ENCODE measurements at places on chromosomes 4 and X.

GRCh38 chr4:76275486-76276124, 24.1 kb downstream of the FAM47E start:
- no peak for DNase-seq

GRCh38 chrX:21932292-21933002, 8.1 kb upstream of the SMS start:
- DNase-seq: no peak

DNA sequence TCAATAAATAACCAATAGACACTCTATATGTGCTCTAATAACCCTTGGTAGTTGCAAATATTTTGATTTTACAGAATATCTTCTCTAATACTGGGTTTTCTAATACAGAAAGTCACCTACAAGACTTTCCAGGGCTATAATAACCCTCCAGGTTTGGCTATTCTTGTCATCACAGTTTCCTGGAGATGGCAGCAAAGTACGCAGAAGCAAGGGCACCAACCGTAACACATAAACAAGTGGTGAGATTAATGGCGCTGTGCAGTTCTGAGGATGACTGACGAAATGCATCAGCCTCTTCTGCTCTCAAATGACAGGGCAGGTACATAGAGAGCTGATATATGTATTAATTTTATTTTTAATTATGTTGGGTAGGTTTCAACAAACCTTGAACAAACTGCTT, 122.4 kb downstream of the C4orf33 start:
- DNase-seq: no peak

DNA sequence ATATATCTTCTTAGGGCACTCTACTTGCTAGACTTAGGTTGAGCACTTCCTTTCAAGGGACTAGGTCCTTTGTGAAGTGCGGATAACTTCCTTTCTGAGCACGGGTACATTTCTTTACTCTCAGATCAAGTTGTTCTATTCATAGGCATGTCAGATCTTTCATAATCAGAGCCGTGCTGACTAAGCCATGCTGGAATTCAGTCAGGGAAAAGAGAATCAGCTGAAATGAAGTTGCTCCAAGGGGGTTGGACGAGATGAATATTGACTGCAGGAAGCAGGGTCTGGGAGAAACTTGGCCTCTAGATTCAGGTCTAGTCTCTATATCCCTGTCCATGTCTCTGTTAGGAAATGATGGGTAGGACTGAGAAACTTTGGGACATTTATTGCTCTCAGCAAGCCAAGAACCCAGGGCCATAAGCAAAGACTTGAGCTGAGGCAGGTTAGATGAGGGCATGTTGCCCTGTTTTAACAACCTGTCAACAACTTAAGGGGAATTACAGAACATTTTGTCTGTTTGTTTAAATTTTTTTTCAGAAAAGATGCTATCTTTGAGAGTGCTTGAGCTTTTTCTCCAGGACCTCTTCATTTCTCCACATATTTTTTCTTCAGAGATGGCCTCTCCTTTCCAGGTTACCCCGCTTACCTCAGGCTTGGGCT, 28.3 kb downstream of the AREG start:
- DNase-seq: no peak

DNA sequence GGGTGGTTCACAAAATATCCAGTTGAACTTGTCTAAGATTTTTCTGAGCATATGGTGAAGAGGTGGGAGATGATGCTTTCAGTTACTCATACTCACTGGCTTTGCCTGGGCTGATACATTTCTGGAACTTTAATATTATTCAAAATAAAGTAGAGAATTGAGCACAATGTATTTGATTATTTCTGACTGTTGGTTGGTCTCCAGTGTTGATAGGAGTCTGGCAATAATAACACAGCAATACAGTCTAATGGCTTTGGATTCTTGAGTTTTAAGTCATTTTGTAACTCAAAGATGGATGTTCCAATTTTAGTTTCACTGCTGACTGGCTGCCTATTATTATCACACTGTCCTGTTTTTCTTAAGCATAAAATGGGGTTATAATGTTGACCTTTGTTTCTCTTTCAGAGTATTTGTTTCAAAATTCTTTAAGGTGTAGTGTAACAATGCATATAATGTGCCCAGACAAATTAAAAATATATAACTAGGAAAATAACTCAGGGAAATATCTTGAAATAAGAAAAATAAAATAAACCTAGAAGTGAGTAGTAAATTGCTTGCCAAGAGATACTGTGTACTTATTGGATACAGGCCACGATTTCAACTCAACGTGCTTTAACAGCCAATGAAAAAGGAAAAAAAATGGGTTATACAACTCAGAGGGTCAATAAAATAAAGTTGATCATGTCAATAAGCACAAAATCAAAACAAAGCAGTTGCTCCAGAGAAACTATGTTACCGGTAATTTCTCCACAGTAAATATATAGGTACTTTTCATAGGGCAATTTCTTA, 99.0 kb downstream of the ARSJ start:
- no peak for DNase-seq

GRCh38 chrX:149467461-149467860, 37.6 kb downstream of the IDS start:
- no peak for DNase-seq

DNA sequence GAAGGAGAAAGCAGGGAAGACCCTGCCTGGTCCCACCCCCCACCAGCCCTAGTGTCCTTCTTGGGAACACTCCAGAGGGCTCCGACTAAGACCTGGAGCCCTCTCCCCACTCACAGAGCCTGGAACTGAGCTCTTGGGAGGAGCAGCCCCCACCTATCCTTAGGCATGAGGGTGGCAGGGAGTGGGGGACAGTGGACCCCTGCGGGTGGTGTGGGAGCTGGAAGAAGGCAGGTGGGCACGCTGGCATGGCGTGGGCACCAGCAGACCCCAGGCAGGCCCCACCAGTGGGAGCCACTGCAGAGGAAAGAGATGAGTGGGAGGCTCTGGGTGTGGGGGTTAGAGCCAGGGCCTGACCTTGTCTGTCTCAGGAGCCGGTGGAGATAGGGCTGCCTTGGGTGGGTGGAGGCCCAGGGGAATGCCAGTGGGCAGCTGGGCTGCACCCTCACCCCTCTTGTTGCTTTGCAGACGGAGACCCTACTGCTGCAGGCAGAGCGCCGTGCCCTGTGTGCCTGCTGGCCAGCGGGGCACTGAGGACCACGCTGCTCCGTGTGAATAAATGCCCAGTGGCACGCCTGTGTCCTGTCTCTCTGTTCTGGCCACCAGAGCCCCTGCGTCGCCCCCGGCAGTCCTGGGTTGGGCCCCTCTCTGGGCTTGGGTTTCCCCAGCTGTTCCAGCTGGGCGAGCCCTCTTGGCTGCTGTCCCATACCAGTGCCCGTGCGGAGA, 15.6 kb upstream of the NAT8L start:
- DNase-seq: no peak

DNA sequence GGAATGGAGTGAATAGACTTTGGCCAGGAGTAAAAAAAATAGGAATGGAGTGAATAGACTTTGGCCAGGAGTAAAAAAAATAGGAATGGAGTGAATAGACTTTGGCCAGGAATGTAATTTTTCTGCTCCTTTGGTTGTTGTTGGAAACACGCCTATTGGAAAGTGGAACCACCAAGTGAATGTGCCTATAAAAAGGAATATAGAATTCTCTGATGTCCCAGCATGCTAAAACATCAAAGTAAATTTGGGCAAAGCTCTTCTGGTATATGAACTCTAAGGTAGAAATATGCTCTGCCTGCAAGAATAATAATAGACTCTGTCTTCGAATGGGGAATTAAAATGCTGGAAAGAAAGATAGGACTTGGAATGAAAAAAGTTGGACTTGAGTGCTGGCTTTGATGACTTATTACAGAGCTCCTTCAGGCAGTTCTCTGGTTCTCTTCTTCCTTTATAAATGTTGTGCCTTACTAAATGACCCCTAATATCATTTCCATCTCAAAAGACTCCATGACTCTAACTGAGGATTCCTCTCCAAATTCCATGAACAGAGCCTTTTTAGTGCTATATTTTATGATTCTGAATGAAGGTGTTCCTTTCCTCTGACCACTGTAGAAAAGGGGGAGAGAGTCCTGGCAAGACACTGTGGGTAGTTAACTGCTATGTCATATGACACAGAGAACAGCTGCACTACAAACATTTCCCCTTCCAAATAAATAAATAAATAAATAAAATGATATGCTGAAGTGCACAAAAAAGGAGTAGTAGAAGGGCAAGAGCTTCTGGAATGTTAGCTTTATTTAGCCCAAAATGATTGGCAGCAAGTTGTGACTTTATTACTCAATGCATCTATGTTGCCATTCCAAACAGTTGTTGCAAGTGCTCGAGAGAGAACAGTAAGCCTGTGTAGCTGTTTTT, 13.5 kb upstream of the GBA3 start:
- no peak for DNase-seq

- no peak for DNase-seq
These were observed at the start of gene GPR119 for GRCh38 chrX:130385520-130385919. Gene GPR119 (minus strand): TSS chrX:130385674. CDS start chrX:130385447, 227 bp downstream.

DNA sequence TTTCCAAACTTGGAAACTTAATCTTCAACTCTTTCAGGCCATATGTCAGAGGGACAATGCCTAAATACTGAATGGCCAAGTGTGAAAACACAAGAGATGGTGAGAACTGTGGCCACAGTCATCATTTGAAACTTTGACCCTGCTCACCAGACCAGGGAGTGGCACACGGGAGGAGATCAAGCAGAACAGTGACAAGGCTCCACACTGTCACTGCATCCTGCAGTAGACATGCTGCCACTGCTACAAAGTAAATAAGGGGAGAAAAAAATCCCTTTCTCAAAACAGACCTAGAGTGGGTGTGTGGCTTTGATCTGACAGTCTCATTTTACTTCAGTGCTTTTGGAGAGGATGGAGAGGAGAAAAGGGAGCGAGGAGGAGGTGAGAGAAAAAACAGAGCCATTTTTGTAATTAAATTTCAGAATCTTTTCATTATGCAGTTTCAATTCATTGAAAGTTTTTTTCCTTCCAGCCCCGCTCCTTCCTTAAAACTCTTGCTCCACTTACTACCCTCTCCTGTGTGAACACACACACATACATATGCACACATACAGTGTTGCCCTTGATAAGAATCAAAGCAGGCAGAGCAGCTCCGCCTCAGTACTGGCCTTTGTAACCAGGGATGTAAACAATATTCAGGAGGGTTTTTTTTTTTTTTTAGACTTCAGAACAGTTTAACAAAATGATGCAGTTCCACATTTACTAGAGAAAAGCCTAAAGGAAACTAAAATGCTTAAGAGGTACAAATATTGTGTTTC, 34.4 kb downstream of the NEXMIF start:
- DNase-seq: no peak

DNA sequence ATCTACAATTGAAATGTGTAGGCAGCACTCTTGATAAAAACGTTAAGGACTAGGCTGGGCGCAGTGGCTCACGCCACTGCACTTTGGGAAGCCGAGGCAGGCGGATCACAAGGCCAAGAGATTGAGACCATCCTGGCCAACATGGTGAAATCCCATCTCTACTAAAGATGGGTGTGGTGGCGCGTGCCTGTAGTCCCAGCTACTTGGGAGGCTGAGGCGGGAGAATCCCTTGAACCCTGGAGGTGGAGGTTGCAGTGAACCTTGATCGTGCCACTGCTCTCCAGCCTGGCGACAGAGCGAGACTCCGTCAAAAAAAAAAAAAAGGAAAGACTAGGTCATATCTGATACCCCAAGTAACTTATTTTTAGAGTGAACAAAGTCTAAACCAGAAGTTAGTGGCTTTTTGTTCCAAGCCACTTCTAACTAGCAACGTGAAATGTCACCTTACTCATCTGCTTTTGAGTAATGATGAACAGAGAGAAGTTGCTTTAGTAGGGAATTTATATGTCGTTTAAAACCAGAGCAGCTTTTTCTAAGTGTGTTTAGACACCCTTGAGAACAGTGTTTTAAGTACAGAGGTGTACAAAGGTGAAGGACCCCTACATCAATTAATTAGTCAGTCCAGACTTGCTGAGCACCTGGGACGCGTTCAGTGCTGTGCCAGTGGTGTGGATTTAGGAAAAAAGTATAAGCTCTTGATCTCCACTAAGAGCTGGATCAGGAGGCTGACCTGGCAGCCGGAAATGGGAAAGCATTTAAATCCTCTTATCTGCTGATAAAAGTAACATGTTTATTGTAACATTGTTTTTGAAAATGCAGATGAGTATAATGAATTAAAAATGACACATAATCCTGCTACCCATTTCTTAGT, 23.5 kb downstream of the SPRY1 start:
- DNase-seq: no peak

GRCh38 chrX:17566740-17567139, 170.6 kb upstream of the SCML1 start:
- no peak for DNase-seq

DNA sequence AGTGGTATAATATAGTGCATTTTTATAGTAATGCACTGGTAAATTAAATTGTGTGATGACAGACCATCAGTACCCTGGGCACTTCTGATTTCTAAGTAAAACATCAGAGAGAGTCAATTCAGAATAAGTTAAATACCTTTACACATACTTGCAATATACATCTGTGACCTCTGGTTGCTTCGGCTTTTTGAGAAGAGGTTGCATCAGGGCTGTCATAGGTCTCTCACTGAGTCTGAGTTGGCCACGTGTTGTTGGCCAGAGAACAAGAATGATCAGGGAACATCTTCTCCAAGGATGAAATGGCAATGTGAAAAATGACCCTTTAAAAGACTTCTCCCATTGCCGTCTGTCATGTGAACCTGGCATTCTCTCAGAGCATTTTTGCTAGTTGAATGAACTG, 36.9 kb upstream of the PUDP start:
- DNase-seq: no peak

GRCh38 chr4:129455482-129455881, 359.5 kb downstream of the C4orf33 start:
- DNase-seq: no peak

DNA sequence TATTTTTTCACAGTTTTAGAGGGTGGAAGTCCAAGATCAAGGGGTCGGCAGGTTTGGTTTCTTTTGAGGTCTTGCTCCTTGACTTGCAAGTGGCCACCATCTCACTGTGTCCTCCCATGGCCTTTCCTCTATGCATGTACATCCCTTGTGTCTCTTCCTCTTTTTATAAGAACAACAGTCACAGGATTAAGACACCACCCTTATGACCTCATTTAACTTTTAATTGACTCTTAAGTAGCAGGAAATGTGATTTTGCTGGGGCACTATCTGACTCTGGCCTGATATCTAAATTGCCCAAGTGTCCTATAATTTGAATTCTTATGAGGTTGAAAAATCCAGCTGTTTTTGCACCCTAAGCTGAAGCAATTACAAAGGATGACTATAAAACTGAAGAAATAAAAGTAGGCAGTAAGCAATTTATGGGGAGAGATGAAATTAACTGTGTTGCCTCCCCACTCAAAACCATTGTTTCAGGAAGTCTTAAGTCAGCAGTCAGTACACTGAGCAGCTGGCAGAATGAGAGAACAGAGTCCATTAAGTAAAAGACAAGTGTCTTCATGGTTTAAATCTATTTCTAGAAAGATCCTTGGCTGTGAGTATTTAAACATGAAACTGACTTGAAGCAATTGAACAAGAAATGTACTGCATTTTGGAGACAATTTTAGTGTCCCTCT, 601.3 kb downstream of the SPRY1 start:
- DNase-seq: no peak

DNA sequence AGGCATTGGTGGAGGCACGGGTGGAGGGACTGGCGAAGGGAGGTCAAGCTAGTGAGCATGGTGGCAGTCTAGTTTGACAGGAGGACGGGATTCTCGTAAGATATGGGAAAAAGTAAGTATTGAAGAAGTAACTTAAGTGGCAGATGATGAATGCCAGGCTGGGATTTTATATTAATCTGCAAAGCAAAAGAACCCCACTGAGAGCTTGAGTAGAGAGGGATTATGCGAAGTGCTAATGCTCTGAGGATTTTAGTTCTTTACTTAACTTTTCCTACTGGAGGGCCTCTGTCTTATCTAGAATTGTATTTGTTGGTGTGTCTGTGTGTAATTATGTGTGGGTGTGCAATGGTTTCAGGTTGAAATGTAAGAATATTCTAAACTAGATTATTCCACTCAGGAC, 327.9 kb downstream of the FAT4 start:
- no peak for DNase-seq
